ENCODE measurements at places on chromosomes 7 and 10.

GRCh38 chr7:143882604-143883078 is 19.3 kb downstream of the TCAF1 start:
- no peak for DNase-seq

- no peak for DNase-seq
These were observed 36.6 kb downstream of the GTF2IRD1 start for GRCh38 chr7:74489997-74490945.

GRCh38 chr7:27576360-27576944 is 86.2 kb downstream of the HIBADH start:
- DNase-seq: peak; percentile 32

DNA sequence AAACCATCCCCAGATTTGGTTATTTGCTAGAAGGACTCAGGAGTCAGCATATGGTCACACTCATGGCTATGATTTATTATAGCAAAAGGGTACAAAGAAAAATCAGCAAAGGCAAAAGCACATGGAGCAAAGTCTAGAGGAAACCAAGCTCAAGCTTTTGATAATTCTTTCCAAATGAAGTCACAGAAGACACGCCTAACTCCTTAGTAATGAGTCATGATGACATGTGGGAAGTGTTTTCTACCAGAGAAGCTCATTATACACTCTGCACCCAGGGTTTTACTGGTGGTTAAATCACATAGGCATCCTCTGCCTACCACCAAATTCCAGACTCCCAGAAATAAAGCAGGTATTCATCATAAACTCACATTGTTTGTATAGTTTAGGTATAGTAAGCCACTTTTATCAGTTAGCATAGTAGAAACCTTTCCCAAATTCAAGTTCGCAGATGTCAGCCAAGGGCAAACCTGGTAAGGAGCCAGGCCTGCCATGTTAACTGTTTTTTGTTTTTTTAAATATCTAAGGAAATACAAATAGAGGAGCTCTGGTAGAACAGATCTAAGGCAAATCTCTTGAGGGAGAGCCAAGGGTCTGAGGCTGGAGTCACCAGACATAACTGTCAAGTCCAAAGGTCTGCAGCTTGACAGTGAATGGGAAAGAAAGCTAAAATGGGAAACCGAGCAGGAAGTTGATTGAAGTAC is 15.4 kb upstream of the HIBADH start:
- DNase-seq: no peak

DNA sequence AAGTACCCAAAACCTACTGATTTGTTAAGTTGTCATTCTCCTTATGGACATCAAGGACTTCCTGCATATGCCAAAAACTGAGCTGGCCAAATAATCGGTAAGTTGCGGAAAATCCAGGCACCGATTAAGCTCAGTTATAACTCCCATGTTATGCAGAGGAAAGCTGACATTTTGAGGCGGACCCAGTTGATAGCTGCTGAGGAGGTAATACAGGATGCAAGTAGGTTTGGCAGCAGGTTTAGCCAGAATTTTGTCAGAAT is 725.1 kb upstream of the GALNT17 start:
- no peak for DNase-seq

- no peak for DNase-seq
These were observed 448.1 kb downstream of the GRM8 start for GRCh38 chr7:126804604-126805003.

DNA sequence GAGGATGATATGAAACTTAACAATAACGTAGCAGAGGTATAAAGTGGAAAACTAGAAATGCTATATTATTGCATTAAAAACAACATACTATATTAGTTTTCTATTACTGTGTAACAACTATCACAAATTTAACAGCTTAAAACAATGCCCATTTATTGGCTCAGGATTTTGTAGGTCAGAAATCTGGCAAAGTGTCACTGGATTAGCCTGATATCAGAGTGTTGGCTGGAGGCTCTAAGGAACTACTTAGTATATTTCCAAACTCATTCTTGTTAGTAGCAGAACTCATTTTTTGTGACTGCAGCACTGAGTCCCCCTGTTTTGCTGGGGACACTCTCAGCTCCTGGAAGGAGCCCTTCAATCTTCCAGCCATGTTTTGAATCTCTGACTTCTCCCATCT is 306.8 kb downstream of the ETV1 start:
- no peak for DNase-seq
